Prostate gland (tissue), 2 donors: ENCODE measurements at places on chromosomes 2 and 18. TPM values are rescaled to one million over a fixed set of nuclear protein-coding genes. Genes with fewer than 3 reads are reported as not detected.

Gene CAPN14
- 0.27 TPM for total RNA-seq

DNA sequence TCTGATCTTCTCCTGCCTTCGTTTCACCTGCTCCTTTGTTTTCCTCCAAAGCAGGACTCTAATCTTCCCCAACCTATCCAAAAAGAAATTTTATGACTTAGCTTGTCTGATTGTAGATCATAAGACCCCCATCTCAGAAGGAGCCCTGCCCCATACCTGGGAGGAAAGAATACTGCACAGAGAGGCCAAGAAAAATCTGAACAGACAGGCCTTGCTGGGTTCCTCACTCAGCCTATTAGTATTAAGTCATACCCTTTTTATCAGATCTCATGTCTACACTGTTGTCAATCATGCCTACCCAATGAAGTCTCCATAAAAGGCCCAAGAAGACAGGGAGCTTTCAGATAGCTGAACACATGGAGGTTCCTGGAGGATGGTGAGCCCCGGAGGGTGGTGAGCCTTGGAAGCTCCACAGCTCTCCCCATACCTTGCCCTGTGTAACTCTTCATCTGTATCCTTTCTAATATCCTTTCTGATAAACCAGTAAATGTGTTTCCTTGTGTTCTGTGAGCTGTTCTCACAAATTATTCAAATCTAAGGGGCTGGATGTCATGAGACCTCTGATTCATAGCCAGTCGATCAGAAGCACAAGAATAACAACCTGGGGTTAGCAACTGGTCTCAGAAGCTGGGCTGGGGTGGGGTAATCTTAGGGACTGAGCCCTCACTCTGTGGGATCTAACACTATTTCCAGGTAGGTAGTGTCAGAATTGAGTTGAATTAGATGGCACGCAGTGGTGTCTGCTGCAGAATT, 108.8 kb downstream of the SPOPL start:
- H3K36me3 ChIP-seq: no peaks in the 10 kb centered on the region
- H3K27me3 ChIP-seq: no peaks in the 10 kb centered on the region
- no peak overlapping the region for H3K4me3 ChIP-seq
- no peak for DNase-seq

Gene COL4A3
- total RNA-seq: 7.0 TPM

DNA sequence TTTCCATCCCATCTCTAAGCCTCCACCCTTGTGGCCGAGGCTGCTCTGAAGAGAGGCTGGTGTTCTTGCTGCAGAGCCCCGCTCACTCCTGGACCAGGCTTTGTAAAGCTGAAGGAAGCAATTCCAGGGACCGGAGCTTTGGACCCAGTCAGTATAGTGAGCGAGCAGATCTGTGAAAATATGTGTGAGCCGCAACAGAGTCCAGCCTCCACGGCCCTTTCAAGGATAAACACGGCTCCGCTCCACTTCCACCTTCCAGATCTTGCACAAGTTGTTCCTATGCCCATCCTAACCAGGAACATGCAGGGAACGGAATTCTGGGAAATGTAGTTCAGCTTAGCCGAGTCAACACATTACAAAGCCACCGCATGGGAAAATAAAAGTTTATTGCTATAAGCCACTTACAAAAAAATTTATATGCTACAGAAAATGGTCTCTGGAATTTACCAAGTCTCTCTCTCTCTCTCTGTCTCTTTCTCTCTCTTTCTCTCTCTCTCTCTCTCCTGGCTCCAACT, 151.7 kb upstream of the ZNF521 start:
- H3K27ac ChIP-seq: no peak overlapping the region
- H3K4me1 ChIP-seq: no peaks in the 10 kb centered on the region
- H3K36me3 ChIP-seq: no peaks in the 10 kb centered on the region
- DNase-seq: peak; percentile 28
- H3K4me3 ChIP-seq: no peak overlapping the region

- H3K4me1 ChIP-seq: no peaks in the 10 kb centered on the region
- H3K27me3 ChIP-seq: no peaks in the 10 kb centered on the region
- H3K36me3 ChIP-seq: no peaks in the 10 kb centered on the region
- H3K27ac ChIP-seq: no peak overlapping the region
Observed at GRCh38 chr18:51867767-51868166, 472.2 kb upstream of the DCC start.

Gene ST8SIA3
- 13.1 TPM for total RNA-seq

DNA sequence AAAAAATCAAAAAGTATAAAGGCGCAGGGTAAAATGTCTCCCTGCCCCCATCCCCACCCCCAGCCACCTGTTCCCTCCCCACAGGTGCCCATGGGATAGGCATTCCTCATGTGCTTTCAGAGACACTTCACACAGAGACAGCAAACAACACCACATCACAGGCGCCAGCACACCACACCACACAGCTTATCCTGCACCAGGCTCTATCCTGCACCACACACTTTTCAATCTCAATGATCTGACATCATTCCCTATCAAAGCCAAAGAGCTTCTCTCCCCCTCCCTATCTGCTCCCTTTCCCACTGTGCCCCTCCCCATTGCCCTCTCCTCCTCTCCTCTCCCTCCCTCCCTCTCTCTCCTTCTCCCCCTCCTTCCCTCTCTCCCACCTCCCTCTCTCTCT, 15.5 kb downstream of the FAM178B start:
- H3K36me3 ChIP-seq: no peaks in the 10 kb centered on the region
- H3K27ac ChIP-seq: no peak overlapping the region
- DNase-seq: no peak
- no peaks in the 10 kb centered on the region for H3K4me1 ChIP-seq
- H3K4me3 ChIP-seq: no peak overlapping the region
- no peaks in the 10 kb centered on the region for H3K27me3 ChIP-seq

Gene DYSF
- total RNA-seq: 5.9 TPM

GRCh38 chr18:24443870-24444269, 16.6 kb upstream of the HRH4 start:
- H3K27me3 ChIP-seq: no peaks in the 10 kb centered on the region
- H3K4me1 ChIP-seq: no peaks in the 10 kb centered on the region
- H3K36me3 ChIP-seq: no peaks in the 10 kb centered on the region
- no peak overlapping the region for H3K27ac ChIP-seq
- H3K4me3 ChIP-seq: no peak overlapping the region
